ENCODE measurements at places on chromosomes 1 and 21. TPM values are rescaled to one million over a fixed set of nuclear protein-coding genes. Genes with fewer than 3 reads are reported as not detected.

GRCh38 chr1:79497193-79497773 is 490.8 kb upstream of the ADGRL4 start:
- H3K4me1 ChIP-seq, result no peaks in the 10 kb centered on the region
- no peak for DNase-seq
- H3K4me3 ChIP-seq, result no peak overlapping the region
- no peaks in the 10 kb centered on the region for H3K36me3 ChIP-seq
- H3K27ac ChIP-seq, result no peak overlapping the region
- H3K27me3 ChIP-seq, result no peaks in the 10 kb centered on the region

DNA sequence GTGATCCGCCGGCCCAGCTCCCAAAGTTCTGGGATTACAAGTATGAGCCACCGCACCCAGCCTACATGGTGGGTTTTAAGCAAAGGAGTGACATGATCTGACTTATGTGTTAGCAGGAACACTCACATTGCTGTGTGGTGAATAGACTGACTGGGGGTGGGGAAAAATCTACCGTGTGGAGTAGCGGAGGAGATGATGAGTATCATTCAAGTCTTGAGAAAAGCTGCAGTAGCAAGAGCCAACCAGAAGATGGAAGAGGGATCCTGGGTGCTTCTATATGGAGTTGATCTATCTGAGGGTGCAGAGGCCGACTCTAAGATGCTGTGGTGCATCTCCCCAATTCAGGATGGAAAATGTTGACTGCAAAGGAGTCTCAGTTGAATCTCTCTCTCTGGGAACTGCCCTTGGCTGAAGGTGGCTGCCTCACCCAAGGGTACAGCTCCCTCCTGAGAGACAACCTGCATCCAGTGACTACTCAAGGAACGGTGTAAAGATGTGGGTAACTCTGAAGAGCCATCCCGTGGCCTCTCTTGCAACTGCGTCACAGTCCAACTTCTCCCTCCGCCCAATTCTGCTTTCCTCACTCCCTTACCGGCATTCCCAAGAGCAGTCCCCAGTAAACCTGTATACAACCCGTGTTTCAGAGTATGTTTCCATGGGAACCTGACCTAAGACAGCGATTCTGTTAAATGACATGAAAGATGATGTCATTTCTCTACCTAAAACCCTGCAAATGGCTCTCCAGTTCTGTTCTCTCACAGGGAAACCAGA is 7.4 kb upstream of the B3GALNT2 start:
- H3K27me3 ChIP-seq, result no peaks in the 10 kb centered on the region
- no peaks in the 10 kb centered on the region for H3K36me3 ChIP-seq
- no peak for DNase-seq
- H3K4me3 ChIP-seq, result no peak overlapping the region
- no peak overlapping the region for H3K27ac ChIP-seq

DNA sequence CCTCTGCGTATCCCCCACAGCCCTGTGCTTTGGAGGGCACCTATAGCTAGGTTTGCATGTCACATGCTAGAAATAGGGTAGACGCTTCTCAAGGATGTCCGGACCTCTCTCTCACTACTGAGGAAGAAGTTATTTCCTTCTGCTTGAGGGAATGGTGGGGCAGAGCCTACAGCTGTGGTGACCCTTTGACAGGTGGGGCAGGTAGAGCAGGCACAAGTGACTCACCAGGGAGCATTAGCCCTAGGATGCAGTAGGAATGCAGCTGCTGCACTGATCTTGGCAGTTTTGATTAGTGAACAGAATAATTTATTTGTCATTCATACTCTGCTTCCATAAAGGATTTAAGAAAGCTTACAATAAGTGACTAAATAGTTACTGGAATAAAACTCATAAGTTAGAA is 129.6 kb upstream of the HOOK1 start:
- H3K36me3 ChIP-seq, result no peaks in the 10 kb centered on the region
- peak; percentile 72 for DNase-seq
- no peak overlapping the region for H3K4me3 ChIP-seq

GRCh38 chr1:168506204-168506819 is 37.5 kb downstream of the XCL2 start:
- H3K4me1 ChIP-seq, result peaks cover 51% of the 10 kb centered on the region
- H3K27ac ChIP-seq, result no peak overlapping the region
- no peaks in the 10 kb centered on the region for H3K36me3 ChIP-seq
- H3K27me3 ChIP-seq, result no peaks in the 10 kb centered on the region

DNA sequence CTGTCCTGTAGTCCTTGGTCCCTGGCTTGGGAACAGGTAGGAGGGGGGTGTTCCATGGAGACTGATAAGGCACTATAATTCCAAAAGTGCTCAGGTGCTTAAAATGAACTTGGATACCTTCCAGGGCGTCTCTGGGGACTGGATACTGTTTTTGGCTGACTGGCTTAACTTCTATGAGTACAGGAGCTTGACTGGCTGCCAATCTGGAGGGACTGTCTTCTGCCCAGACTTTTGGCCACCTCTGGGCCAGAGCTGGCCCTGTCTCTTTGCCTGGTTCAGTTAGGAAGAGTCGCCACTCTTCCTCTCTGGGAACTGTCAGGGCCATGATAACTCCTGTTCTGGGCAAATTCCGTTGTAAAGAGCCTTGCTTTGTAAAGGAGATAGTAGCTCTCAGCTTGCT is 407.0 kb downstream of the TGFB2 start:
- DNase-seq, result no peak
- H3K4me1 ChIP-seq, result no peaks in the 10 kb centered on the region
- H3K36me3 ChIP-seq, result no peaks in the 10 kb centered on the region

GRCh38 chr1:62349470-62350233 is 30.4 kb upstream of the KANK4 start:
- H3K4me1 ChIP-seq, result no peaks in the 10 kb centered on the region
- H3K27ac ChIP-seq, result no peak overlapping the region
- H3K36me3 ChIP-seq, result no peaks in the 10 kb centered on the region
- H3K4me3 ChIP-seq, result no peak overlapping the region
- DNase-seq, result no peak

DNA sequence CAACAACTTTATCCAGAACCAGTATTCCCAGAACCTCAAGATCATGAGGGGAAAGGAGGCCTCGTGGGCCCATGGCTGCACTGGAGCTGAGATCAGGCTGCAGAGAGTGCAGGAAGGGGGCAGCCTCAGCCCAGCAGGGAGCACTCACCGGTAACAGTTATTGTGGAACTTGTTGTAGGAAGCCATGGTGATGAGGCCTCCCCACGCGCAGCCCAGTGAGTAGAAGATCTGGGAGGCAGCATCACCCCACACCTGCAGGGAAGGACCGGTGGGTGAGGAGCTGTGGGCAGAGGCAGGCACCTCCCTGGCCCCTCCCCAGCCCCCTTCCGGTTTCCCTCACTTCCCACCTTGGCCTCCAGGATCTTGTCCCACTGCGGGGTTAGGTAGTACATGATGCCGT is 10.8 kb downstream of the CCDC24 start:
- no peak overlapping the region for H3K4me3 ChIP-seq
- peaks cover 38% of the 10 kb centered on the region for H3K36me3 ChIP-seq
- H3K27ac ChIP-seq, result no peak overlapping the region
- no peak for DNase-seq
- H3K4me1 ChIP-seq, result peaks cover 11% of the 10 kb centered on the region

GRCh38 chr1:57270927-57271698 is 152.7 kb downstream of the DAB1 start:
- H3K36me3 ChIP-seq, result no peaks in the 10 kb centered on the region
- peak; percentile 75 for DNase-seq
- no peaks in the 10 kb centered on the region for H3K4me1 ChIP-seq
- H3K27ac ChIP-seq, result no peak overlapping the region
- H3K27me3 ChIP-seq, result no peaks in the 10 kb centered on the region

GRCh38 chr1:23953020-23953419 is 6.6 kb upstream of the PNRC2 start:
- H3K4me3 ChIP-seq, result no peak overlapping the region
- no peak overlapping the region for H3K27ac ChIP-seq
- H3K36me3 ChIP-seq, result no peaks in the 10 kb centered on the region
- H3K27me3 ChIP-seq, result no peaks in the 10 kb centered on the region
- peaks cover 6% of the 10 kb centered on the region for H3K4me1 ChIP-seq

DNA sequence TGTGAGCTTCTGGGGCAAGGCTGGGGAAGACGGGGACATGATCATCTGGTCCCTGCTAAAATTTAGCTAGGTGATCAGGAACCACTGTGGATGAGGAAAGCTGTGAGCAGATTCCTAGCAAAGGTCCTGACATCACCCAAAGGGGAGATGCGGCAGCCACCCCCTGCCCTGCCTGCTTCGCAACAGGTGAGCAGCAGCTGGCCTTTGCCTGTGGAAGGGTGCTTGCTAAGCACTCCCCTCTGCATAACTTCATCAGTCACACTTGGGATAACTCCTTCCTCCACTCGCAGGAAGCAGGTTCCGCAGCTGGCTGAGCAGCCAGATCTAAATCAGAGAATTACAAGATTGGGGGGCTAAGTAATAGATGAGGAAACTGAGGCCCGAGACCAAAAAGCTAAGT is 51.2 kb downstream of the KCNN3 start:
- no peaks in the 10 kb centered on the region for H3K27me3 ChIP-seq
- H3K4me3 ChIP-seq, result no peak overlapping the region
- no peak overlapping the region for H3K27ac ChIP-seq
- DNase-seq, result no peak
- H3K4me1 ChIP-seq, result peaks cover 13% of the 10 kb centered on the region

GRCh38 chr21:16468184-16468583 is 738.4 kb downstream of the USP25 start:
- H3K27ac ChIP-seq, result no peak overlapping the region
- no peaks in the 10 kb centered on the region for H3K4me1 ChIP-seq
- DNase-seq, result no peak
- no peak overlapping the region for H3K4me3 ChIP-seq

DNA sequence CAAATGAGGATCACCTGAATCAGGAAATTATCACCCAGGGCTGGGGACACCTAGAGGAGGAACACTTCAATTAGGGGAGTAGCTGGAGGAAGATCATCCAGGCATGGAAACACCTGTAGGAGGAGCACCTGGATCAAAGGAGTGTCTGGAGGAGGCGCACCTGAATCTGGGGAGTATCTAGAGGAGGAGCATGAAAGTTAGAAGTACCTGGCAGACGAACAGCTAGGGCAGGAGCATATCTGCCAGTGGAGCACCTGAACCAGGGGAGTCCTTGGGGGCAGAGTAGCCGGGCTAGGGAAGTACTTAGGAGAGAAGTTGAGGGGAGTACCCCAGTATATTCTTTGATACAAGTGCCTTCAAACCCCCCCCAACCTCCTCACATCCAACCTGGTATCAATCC is 1.3 kb downstream of the C1orf210 start:
- H3K27me3 ChIP-seq, result peaks cover 10% of the 10 kb centered on the region
- H3K4me3 ChIP-seq, result no peak overlapping the region
- no peaks in the 10 kb centered on the region for H3K36me3 ChIP-seq
- no peaks in the 10 kb centered on the region for H3K4me1 ChIP-seq
- H3K27ac ChIP-seq, result no peak overlapping the region
- no peak for DNase-seq

- peak overlapping the region; percentile 50 for H3K27ac ChIP-seq
- H3K4me1 ChIP-seq, result peaks cover 37% of the 10 kb centered on the region
- H3K4me3 ChIP-seq, result peak overlapping the region; percentile 33
- H3K27me3 ChIP-seq, result no peaks in the 10 kb centered on the region
- DNase-seq, result no peak
Measured at GRCh38 chr1:179129702-179130473, 48.0 kb downstream of the TOR3A start.

GRCh38 chr1:196071447-196071846 is 536.8 kb downstream of the KCNT2 start:
- H3K4me1 ChIP-seq, result no peaks in the 10 kb centered on the region
- no peak overlapping the region for H3K27ac ChIP-seq
- H3K27me3 ChIP-seq, result no peaks in the 10 kb centered on the region
- no peak overlapping the region for H3K4me3 ChIP-seq
- H3K36me3 ChIP-seq, result no peaks in the 10 kb centered on the region

GRCh38 chr21:38376693-38377092 is 119.9 kb downstream of the KCNJ15 start:
- no peaks in the 10 kb centered on the region for H3K36me3 ChIP-seq
- DNase-seq, result peak; percentile 89
- H3K27me3 ChIP-seq, result no peaks in the 10 kb centered on the region
- H3K4me3 ChIP-seq, result peak overlapping the region; percentile 4

DNA sequence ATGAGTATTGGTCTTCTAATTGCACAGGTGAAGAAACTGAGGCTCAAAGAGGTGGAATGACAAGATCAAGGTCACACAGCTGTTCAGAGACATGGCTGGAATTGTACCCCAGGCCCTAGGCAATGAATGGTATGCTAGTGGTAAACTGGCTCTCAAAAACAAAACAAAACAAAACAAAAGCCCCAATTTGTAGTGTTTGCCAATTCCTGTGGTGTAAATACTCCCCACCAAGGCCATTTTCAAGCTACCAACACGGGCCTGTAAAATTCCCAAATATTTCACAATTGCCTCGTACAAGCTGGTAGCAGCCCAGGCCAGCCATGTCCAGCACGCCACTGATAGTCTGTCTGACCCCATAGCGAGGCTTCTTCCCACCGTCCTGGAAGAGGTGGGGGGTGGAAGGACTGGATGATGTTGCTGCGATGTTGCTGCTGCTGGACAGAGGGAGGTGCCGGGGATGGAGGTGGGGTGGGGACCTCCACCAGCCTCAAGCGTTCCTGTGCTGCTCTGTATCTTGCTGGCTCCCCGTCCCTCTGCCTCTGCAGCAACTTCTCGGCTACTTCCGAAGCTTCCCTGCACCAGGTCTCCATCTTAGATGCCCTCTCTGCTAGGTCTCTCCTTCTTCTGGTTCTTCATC is 62.2 kb upstream of the RUNX3 start:
- H3K4me3 ChIP-seq, result no peak overlapping the region
- H3K4me1 ChIP-seq, result no peaks in the 10 kb centered on the region
- no peaks in the 10 kb centered on the region for H3K36me3 ChIP-seq
- no peak overlapping the region for H3K27ac ChIP-seq
- no peak for DNase-seq

GRCh38 chr1:34808051-34808810 is 15.4 kb downstream of the GJA4 start:
- DNase-seq, result peak; percentile 86
- no peak overlapping the region for H3K27ac ChIP-seq
- no peaks in the 10 kb centered on the region for H3K27me3 ChIP-seq
- no peaks in the 10 kb centered on the region for H3K36me3 ChIP-seq
- H3K4me1 ChIP-seq, result no peaks in the 10 kb centered on the region

- H3K36me3 ChIP-seq, result no peaks in the 10 kb centered on the region
- no peak overlapping the region for H3K4me3 ChIP-seq
- no peak for DNase-seq
- H3K27me3 ChIP-seq, result no peaks in the 10 kb centered on the region
Measured at GRCh38 chr21:36968414-36968813, 1.9 kb upstream of the HLCS start.

The ACBD3 gene
- total RNA-seq, result 33.5 TPM

The SNIP1 gene
- 10.8 TPM for total RNA-seq

The LRRC41 gene
- total RNA-seq, result 59.0 TPM

The SETD4 gene
- 13.7 TPM for total RNA-seq
